ENCODE measurements at places on chromosomes 6 and 20.

GRCh38 chr6:75926293-75927168 is 145.9 kb downstream of the IMPG1 start:
- no peak for DNase-seq

- no peak for DNase-seq
Measured at GRCh38 chr6:25136854-25137253, 142.3 kb upstream of the CARMIL1 start.

GRCh38 chr6:17483391-17484016 is 90.1 kb downstream of the CAP2 start:
- no peak for DNase-seq

GRCh38 chr6:24780206-24780605 is 5.5 kb downstream of the GMNN start:
- no peak for DNase-seq

- DNase-seq = no peak
Measured at GRCh38 chr6:45445364-45445748, 67.6 kb upstream of the SUPT3H start.

GRCh38 chr6:56435326-56435725 is 187.9 kb upstream of the COL21A1 start:
- no peak for DNase-seq

DNA sequence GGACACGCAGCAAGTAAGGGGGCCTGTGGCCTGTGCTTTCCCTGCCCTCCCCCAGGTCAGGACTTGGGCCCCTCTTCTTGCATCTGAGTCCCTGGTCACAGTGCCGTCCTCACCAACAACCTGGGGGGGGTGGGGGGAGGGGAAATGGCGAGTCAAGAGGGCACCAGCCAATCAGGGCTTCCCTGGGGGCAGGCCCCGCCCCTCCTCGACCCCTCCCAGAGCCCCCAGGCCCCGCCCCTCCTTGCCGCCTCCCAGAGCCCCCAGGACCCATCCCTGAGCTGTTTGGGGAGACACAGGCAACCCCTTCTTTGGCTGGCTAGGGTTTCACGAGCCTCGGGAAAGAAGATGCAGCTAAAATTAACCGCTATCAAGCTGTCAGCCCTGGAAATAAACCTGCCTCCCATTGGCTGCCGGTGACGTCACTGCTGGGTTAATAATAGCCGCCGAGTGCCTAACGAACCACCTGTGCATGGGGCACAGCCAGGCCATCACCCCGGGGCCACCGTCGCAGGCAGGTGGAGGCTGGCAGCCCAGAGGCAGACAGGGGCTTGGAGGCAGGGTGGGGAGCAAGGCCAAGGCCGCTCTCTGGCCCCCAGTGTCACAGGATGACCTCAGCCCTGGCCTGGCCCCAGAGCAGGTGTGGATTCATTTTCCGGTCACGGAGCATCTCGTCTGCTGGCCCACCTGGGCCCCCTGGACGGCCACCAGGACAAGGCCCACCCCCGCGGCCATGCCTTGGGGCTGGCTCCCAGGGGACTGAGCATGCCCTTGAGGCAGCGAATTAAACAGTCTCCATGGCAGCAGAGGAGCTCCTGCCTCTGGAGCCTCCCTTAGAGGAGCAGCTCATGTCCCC is 3.2 kb upstream of the EEF1A2 start:
- no peak for DNase-seq

DNA sequence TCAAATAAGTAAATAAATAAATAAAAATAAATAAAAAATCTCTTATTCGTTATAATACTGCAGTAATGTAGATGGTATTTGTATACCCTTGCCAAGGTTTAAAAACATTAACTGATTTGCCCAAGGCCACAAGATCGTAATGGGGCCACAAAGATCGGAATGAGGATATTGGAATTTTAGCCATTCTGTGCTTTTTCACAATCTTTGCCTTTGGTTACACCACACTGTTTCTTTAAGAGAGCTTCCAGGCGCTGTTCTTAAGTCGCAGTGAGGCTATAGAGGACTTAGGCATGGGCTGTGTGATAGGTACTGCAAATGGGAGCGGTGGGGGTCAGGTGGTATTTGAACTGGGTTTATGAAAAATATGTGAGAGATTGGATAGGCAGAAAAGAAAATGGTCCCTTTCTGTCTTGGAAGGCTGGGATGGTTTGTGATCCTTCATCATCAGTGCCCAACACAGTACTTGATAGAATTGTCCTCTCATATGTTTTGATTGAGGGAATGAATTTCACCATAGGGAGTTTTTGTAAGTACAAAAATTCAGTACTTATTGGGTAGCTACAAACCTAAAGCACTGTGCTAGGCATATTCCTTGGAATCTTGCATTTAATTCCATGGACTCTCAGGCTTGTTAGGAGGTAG is 1.4 kb downstream of the NUS1 start:
- DNase-seq = no peak

- no peak for DNase-seq
Measured at GRCh38 chr20:44496976-44497375, 21.3 kb downstream of the TTPAL start.

- no peak for DNase-seq
Measured at GRCh38 chr6:144607998-144608735, 323.0 kb downstream of the UTRN start.
